ENCODE measurements at places on chromosomes 5 and 9.
A peak's percentile ranks its signal among the peaks of the same experiment; 100 is the strongest.

- DNase-seq: no peak
These were observed 109.5 kb upstream of the CD180 start for GRCh38 chr5:67305913-67306710.

DNA sequence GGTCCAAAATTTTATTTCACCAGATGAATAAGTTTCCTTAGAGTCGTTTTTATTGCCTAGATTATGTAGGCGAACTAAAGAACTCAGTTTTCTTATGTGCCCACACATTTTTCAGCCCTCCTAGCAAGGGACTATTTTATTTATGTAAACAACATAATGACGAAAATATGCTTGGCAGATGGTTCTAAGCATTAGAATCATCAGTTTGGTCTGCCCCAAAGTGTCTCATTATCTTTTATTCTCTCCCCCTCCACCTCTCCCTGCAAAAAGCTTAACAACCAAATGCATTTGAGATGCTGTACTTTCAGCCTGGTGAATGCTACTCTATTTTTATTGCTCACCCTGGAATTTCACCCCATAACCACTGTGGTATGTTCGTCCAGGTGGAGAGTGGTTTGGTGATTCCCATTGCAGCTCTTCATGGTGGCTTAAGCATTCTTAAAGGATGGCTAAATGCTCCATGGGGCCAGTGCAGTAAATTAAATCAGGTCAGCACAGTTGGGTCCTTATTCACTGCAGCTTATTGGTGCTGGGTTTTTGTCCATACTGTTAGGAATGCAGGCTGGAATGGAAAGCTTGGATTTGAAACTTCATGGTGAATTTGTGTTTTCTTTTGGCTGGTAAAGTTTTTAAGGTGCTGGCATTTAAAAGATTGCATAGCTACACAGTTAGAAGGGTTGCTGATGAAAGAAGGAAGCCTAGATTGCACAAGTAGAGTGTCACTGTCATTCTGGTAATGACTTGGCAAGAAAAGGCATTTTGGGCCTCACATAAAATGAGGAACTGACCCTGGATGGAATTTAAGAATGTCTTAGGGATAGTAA, 39.2 kb downstream of the TLE4 start:
- peak; percentile 99 for DNase-seq

DNA sequence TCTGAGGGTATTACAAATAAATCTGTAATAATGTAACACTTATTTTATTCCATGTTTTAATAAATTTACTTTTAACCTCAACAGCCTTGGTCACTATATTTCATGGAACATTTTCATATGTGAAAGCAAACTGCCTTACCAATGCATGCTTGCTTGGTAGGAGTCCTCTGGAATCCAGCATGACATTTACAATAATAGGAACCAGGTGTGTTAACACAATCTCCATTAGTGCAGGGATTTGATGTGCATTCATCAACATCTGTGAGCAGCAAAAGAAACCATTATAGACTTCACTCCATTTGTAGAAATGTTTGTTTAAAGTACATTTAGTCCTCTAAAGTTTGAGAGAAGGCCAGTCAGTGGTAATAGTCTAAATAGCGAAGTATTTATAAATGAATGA, 159.4 kb downstream of the FBN2 start:
- DNase-seq: peak; percentile 71

DNA sequence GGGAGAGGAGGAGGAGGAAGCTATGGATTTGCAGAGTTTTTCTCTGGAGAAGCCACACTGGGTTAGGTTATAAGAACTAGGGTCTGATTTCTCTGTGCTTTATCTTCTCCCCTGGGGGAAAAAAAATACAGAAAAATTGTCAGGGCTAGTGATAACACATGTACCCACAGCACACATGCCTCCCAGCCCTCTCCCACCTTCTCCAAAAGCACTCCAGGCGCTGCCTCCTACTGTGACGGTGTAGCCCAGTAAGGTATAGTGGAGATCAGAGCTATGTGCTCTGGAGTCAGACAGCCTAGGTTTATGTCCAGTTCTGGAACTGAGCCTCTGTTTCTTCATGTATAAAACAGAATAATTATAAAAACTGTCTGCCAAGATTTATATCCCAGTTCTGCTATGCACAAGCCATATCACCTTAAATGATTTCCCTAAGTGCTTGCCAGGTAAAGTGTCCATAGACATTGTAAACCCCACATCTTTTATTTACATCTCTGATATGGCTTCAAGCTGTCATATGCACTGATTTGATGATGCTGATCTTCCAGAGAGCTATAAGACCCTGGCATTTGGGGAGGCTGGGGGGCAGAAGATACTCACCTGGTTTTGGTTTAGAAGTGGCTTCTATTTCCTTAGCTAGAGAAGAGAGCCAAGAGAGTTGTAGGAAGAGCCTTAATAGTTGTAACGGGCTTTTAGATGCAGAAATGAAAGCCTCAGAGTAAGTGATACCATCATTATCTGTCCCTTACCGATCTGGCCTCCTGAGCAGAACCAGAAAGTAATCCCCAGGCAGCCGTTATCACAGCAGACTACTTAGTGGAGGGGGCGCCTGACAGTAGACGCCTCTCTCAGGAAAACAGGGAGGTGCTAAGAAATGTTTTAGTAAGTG, 7.6 kb downstream of the SLC1A3 start:
- no peak for DNase-seq

DNA sequence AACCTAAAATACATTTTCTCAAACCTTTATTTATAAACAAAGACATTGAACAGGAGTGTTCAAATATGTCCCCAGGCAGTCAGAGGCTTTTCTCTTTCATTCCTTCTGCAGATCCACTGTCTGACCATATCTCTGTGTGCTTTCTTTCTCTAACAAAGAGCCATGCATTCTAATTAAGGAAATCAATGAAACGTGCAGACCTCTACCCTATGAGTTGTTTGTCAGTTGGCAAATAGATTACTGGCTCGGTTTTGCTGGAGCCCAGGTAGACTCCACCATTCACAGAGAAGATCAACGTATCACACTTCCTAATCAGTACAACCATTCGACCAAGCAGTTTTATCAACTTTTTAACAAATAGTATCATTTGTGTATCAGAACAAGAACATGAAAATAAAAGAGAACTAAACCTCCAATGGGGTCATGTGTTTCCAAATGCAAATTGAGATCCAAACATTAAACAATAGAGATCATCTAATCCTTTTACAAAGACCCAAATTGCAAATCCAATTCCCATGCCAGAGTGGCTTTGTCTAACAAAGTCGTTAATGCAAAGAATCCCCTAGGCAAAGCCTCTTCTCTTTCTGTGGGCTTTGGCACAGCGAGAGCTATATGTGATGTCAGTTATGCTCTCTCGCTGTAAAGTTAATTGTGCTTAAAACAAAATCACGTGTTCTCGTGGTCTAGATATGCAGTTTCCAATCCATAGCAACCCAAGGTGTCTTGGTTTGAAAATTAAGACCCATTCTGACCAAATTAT, 16.8 kb downstream of the KLF4 start:
- no peak for DNase-seq

DNA sequence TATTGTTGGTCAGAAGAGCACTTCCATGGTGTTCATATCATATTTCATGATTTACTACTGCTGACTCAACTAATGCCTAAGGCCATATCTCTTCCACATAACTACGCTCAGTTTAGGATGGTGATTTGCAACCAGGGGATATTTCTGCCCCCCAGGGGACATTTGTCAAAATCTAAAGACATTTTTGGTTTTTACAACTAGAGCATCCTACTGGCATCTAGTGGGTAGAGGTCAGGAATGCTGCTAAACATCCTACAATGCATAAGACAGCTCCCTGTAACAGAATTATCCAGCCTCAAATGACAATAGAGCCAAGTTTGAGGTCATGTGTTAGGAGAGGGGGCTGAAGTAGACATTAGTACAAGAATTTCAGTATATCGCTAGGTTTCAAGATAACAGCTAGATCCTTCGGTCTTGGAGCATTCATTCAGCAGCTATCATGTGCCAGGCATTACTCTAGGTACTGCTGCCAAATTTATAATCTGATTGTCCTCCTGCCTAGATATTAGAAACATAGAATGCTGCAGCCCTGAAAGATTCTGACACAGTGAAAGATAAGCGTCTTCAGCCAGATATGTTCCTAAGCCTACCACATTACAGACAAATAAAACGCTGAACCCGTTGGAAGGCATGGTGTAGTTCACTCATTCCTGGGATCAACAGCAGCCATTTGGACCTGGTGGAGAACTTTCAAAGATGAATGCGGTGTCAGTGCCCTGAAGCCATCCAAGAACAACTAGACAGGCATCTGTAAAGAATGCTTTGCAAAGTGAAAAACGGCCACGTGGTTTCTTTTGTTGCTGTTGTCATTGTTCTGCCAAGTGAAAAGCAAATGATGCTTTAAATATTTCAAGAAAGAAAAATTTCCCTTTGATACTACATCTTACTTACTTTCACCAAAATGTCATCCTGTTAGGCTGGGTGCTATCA, 55.5 kb upstream of the FST start:
- DNase-seq: peak; percentile 54

Measured in fibroblast of upper back skin (primary cell).